ENCODE measurements at places on chromosomes 3 and 15.

- DNase-seq: no peak
Measured at GRCh38 chr3:17315897-17316296, 426.5 kb downstream of the TBC1D5 start.

DNA sequence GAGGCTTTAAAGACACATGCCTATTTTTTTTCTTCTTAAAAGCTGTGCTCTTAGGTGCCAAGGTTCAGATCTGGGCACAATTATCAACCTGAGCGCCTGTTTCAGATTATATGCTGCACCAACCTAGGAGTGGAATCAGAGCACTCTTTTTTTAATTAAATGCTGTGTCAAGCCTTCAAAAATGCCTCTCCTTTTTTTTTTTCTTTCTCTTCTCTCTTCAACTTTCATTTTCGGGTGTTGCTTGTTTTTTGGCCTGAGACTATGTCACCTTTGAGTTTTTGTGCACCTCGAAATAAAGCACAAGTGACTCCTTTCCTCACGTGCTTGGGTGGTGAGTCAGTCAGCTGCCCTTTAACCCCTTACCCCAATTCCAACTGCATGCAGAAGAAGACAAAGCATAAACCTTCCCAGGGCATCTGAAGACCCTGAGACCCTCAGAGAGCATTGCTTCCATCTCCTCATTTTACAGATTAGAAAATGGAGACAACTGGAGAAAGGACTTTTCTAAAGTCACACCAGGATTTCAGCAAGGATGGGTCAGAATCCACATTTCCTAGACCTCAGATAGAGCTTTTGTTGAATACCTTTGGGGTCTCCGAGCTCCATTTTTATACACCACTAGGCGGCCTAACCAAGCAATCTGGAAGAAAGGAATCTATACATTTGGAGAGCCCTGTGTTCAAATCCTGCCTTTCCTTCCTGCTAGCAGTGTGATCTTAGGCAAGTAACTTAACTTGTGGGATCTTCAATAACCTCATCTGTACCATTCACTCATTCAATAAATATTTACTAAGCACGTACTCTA lies 631 bp upstream of the PRICKLE2 start:
- no peak for DNase-seq

DNA sequence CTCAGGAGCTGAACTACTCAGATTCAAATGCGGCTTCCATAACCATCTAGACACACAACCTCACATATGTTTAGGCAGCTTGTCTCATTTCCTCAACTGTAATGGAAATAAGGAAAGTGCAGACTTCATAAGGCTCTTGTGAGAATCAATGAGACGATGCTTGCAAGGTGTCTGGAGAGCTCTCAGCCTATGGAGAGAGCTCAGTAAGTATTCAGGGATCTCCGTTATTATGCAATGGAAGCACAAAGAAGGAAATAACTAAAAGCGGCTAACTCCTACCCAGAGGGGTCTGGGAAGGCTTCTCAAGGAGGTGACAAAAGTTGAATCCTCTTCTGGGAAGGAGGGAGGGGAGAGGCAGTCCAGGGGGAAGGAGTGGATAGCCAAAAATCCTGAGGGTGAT lies 50.1 kb upstream of the LIPC start:
- DNase-seq: no peak

DNA sequence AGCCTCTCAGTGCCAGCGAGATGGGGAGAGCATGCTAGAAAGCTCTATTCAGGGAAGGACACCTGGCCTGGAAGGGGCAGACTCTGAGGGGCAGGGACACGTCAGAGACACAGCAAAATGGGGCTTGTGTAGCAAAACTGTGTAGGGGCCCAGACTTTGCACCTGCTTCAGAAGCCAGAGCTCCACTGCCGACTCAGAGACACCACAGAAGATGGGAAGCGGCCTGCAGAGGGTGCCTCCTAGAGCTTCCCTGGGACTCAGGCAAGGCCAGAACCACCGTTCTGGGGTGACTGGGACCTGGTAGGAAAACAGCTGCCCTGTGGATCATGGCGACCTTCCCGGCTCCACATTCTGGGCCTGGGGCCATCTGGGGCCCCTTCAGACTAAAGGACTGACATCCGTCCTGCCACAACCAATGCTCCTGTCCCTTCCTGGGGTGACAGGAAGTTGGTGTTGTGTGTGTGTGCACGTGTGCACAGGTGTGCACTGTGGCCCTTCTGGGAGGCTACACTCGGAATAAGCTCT lies 17.4 kb upstream of the TKT start:
- no peak for DNase-seq

DNA sequence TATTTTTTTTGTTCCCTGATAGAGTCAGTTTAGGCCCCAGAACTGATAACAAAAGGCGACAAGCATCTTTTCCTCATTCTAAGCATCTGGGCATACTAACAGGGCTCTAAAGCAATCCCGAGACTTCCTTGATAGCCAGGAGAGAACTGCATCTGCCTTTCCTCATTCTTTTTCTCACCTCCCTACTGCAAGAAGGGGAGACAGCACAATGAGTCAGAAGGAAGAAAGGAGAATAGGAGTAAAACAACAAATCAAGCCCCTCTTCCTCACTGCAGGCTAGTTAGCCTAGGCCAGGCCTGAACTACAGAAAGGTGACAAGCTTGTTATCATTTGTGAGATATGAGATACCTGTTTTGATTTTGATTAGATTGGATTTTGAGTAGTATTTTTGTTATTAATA lies 97.9 kb downstream of the NAALADL2 start:
- DNase-seq: peak; percentile 24

DNA sequence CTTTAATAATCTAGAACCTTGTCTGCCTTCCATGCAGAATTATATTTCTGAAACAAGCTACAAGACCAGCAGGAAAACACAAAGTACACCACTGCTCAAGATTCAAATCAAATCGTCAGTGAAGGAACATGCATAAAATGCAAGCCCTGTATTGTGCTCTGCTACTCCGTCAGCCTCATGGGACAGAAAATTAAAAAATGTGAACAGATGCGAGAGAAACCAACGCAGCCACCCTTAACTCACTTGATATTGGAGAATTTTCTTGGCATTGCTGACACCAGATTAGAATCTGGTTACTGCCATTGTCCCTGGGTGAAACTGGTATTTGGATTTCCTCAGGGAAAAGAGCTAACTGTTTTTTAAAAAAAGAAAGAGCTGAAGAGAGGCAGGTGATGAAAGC lies 23.6 kb downstream of the ANXA2 start:
- no peak for DNase-seq

- DNase-seq: no peak
Measured at GRCh38 chr3:53169832-53170324, 8.9 kb downstream of the PRKCD start.

- DNase-seq: no peak
Measured at GRCh38 chr3:146072824-146073223, 88.2 kb downstream of the PLOD2 start.

- DNase-seq: no peak
Measured at GRCh38 chr3:87437765-87438164, 161.4 kb upstream of the POU1F1 start.

GRCh38 chr15:43194795-43195194 lies 9.6 kb downstream of the CCNDBP1 start:
- no peak for DNase-seq

DNA sequence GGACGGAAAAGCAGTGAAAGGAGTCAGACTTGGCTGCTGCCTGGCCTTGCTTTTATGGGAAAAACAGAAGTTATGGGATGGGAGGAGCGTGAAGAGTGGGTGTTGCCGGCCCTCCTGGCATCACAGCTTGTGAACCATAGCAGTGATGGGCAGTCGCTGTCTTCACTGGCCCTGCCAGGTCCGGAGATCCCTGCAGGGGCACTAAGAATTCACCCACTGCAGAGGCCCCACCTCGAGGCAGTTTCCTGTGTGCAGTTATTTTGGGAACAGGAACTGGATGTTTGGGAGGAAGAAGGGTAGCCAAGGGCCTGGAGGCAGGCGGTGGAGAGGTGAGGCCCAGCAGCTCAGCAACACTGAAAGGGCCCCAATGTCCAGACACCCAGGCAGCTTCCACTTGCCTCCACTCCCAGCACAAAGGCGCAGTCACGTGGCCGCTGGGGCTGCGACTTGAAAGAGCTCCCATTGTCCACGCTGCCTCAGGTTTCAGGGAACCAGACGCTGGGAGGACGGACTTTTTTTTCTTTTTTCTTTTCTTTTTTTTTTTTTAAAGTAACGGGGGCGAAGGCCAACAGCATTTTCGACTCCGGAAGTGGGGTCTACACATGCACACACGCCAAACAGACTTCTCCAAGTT lies 255.6 kb downstream of the ZNF621 start:
- DNase-seq: no peak

GRCh38 chr15:65695081-65695480 lies 73.3 kb downstream of the SLC24A1 start:
- DNase-seq: no peak

- DNase-seq: no peak
Measured at GRCh38 chr3:112818289-112818688, 28.4 kb downstream of the CD200R1L start.

DNA sequence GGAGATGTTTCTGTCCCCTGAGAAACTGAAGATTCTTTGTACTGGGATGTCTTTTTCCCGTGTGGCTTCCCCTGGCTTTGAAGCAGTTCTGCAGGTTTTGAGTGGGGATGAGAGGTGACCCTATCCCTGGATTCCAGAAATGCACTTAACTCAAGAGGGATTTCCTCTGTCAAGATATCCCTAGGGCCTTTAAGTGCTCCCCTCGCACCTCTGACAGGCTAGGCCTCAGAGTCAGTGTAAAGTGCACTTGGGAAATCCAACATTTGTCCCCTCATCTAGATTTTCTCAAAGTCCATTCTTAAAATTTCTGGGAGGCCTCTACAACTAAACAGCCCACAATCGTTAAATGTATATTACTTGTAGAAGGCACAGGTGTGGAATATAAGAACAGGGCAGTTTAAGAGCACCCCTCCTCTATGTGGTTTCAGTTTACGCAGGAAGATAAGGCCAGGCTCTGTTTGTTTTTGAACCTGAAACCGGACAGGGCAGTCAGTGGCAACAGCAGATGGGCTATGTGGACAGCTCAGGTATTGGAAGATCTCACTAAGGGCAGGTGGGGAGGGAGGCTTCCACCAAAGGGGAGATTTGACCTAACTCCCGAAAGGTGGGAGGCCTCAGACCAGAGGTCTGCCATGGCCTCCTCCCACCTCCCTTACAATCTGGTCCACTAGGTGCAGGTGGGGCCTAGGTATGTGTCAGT lies 4.8 kb downstream of the C3orf52 start:
- peak; percentile 38 for DNase-seq

DNA sequence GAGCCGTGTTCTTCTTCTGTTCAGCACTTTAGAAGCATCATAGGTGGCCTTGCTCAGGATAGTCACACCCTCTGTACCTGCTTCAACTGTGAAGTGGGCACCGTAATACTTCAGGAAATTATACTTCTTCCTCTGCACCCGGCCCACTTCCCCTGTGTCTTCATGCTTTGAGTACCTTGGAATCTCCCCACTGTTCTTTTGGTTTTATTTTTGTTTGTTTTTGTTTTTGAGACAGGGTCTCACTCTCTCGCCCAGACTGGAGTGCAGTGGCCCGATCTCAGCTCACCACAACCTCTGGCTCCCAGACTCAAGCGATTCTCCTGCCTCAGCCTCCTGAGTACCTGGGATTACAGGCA lies 1.7 kb downstream of the P2RY14 start:
- DNase-seq: no peak

GRCh38 chr15:69685512-69686452 lies 233.2 kb downstream of the RPLP1 start:
- DNase-seq: no peak

DNA sequence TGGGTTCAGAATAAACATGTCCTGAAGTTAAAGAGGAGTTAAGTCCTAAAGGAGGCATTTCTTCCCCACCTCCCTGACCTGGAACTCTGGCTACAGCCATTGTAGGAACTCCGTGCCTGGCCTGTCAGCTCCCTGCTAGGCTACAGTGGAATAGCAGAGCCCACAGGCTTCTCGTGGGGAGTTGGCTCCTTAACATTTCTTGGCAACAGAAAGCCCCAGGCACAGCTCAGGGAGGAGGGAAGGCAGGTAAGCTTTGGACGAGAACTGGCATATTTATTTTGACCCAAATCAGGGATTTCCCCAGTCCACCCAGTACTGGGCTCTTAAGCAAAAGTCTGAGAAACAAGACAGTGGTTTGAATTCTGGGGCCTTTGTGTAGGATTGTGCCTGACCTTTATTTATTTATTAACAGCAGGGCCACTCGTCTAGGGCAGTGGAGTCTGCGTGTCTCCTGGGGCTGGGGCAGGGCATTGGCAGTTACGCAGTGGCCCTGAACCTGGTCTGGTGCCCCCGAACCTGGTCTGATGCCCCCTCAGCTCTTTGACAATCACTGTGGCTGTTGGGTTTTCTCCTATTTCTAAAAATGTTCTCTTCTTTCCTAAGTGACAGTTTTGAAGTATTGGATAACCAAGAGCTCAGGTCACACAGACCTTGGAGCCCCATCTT lies 7.9 kb upstream of the ISG20 start:
- DNase-seq: no peak

GRCh38 chr15:33051528-33051927 lies 143.0 kb downstream of the FMN1 start:
- no peak for DNase-seq

DNA sequence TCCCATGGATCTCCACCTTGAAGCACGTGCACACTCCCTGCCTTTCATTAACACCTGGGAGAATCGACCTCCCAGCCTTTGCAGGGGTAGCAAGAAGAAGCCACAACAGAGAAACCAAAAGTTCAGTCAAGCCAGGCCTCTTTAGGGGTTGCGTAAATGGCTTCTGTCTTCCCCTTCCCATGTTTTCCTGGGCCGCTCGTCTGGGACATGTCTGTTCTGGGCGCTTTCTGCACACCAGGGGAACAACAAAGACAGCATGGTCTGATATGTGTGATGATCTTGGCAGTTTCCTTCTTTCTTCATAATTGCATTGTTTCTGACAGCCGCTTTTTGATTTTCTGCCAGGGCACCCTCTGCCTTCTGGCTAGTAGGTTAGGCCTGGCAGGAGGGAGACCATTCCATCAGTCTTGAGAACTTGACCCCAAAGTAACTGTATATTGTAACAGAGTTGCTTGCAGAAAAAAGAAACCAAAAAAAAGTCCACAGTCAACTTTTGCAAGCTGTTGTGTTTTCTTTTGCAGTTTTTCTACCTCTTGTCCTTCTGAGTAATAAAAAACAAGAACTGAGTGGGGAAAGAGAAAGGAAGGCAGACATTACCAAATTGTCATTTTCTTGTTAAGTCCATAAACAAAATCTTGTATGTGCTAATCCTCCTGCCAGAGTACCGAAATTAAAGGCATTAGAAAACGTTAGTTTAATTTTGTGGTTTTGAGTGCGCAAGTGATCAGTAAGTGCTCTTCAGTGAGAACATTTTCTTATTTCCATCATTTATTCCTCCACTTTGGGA lies 56.0 kb upstream of the FURIN start:
- no peak for DNase-seq

DNA sequence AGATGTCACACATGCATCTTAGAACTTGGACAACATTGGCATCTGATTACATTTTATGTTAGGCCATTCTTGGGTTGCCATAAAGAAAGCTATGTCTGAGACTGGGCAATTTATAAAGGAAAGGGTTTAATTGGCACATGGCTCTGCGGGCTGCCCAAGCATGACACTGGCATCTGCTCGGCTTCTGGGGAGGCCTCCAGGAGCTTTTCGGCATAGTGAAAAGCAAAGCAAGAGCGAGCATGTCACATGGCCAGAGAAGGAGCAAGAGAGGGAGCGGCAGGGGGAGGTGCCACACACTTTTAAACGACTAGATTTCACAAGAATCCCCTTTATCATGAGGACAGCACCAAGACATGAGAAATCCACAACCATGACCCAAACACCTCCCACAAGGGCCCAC lies 11.3 kb downstream of the RYR3 start:
- DNase-seq: no peak

All from Calu3 (cell line).